ENCODE measurements at places on chromosomes 13 and 19.
A peak's percentile ranks its signal among the peaks of the same experiment; 100 is the strongest.

DNA sequence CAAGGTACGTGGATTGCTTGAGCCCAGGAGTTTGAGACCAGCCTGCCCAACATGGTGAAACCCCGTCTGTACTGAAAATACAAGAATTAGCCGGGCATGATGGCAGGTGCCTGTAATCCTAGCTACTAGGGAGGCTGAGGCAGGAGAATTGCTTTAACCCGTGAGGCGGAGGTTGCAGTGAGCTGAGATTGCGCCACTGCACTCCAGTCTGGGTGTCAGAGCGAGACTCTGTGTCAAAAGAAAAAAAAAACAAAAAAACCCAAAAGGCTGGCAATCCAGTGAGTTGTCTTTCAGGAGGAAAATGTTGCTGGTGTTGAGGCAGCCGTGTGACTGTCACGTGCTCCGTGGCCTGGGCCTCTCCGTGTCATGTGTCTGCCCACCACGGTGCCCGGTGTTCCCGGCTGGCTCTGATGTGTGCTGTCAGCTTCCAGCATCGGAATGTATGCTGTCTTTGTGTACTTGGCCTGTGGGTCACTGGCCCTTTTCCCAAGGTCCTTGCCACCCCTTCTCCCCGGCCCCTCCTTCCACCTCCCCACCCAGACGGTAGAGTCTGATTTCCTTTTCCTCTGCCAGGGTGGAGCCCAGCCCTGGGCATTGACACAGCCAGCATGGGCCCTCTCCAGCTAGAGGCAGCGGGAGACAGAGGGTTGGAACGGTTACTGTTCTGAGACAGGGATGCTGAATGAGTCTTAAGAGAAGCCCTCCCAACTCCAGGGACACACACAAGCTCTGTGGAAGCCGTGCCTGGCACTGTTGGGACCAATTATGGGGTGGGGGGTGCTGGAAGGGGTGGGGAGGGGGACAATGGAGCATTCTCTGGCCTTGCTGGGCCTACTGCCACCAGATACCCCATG is 7.2 kb upstream of the TUBB4A start:
- no peaks in the 10 kb centered on the region for H3K36me3 ChIP-seq
- no peak overlapping the region for H3K4me3 ChIP-seq
- H3K27ac ChIP-seq: no peak overlapping the region
- peaks cover 9% of the 10 kb centered on the region for H3K4me1 ChIP-seq
- DNase-seq: no peak
- H3K27me3 ChIP-seq: no peaks in the 10 kb centered on the region

DNA sequence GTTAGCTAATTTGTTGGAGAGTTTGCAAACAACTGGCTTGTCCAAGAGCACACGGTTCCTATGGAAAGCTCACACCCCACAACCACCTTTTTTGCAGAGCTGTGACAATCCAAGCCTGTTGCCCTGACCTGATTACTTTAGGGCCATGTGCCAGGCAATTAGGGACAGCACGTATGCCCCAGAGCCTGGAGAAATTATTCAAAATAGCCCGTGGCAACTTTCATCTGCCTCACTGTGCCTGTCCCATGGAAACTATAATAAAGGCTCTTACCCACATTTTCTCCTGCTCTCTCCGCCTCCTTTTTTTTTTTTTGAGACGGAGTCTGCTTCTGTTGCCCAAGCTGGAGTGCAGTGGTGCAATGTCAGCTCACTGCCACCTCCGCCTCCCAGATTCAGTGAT is 18.6 kb upstream of the FBN3 start:
- no peaks in the 10 kb centered on the region for H3K27me3 ChIP-seq
- H3K27ac ChIP-seq: no peak overlapping the region
- no peaks in the 10 kb centered on the region for H3K36me3 ChIP-seq
- no peak for DNase-seq

- H3K27me3 ChIP-seq: peaks cover 5% of the 10 kb centered on the region
- DNase-seq: no peak
Observed at GRCh38 chr19:31538879-31539278, 189.6 kb upstream of the TSHZ3 start.

- H3K4me3 ChIP-seq: no peak overlapping the region
- no peak for DNase-seq
- H3K27me3 ChIP-seq: peaks cover 12% of the 10 kb centered on the region
- no peaks in the 10 kb centered on the region for H3K4me1 ChIP-seq
Observed at GRCh38 chr19:2315818-2316353, 7.9 kb upstream of the LINGO3 start.

DNA sequence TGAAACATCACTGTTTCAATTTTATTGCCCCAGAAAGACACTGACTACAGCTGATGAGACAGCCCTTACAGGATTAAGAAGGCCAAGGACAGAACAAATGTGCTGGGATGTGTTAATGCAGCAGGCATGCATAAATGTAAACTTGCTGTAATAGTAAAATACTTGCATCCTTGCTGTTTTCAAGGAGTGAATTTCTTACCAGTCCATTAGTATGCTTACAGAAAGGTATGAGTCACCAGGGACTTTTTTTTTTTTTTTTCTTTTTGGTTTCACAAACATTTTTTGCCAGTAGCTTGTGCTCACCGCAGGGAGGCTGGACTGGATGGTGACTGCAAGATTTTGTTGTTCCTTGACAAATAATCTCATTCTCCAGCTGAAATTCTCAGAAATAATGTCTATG is 55.1 kb downstream of the GPR180 start:
- no peak overlapping the region for H3K4me3 ChIP-seq
- H3K27ac ChIP-seq: no peak overlapping the region
- peaks cover 15% of the 10 kb centered on the region for H3K27me3 ChIP-seq

DNA sequence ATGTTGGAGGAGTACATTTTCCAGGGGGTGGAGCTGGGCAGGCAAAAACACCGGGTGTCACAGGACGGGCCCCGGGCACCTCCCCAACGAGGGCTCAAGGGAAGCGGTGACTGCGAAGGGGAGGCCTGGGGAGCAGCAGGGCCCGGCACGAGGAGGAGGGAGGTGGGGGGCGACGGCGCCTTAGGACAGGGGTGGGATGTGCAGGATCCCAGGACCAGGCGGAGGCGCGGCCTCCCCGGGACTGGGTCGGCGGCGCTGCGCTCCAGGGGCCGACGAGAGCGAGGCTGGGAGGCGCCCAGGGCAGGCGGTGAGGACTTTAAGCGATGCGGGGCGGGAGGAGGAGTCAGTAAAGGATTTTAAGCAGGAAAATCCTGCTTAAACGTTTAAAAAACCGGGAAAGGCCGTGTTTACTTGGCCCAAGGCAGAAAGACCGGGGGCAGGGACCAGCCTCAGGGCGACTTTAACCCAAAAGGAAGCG is 427 bp downstream of the ZNF160 start:
- peak overlapping the region; percentile 93 for H3K27ac ChIP-seq
- peaks cover 42% of the 10 kb centered on the region for H3K36me3 ChIP-seq
- peak overlapping the region; percentile 92 for H3K4me3 ChIP-seq
- DNase-seq: peak; percentile 68

DNA sequence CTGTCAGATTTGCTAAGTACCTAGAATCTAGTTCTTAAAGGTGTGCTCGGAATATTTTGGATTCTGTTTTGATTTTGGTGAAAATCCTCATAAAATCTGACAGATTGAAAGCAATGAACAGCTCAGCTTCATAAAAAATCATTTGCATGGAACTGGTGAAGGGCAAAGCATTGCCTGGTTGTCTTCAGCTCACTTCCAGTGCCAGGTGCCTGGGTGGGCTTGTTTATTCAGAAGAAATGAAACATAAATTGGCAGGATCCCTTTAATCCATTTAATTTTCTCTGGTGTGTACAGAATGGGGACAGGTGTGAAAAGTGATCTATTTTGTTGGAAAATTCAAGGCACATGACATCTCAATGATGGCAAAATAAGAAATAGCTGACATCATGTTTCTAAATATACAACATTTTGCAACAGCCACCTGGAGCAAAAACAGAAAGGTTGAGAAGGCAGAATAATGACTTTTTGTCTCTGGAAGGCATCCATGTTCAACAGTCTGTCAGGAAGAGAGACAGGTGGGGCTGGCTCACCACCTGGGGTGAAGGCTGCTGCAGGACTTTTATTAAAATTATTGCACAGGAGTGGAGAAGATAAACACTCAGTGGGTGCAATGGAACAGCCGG is 52.2 kb downstream of the RFC3 start:
- no peak for DNase-seq
- no peak overlapping the region for H3K27ac ChIP-seq
- no peaks in the 10 kb centered on the region for H3K4me1 ChIP-seq

DNA sequence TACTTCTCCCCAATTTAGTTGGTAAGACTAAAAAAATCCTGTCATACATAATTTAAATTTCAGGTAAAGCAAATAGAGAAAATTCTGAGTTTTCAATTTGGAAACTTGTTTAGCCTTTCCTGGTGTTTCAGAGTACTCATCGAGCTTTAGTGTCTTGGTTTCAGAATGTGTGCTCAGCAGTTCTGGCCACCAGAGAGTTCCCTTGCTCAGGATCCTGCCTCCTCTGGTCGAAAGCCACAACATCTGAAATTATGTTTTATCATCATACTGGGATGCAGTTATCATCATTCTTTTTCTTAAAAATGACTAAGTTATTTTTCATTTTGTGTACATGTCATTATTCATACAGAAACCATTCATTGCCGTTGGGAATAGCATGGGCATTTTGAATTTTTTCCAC is 263.2 kb upstream of the SPRY2 start:
- no peaks in the 10 kb centered on the region for H3K36me3 ChIP-seq
- H3K27me3 ChIP-seq: no peaks in the 10 kb centered on the region

DNA sequence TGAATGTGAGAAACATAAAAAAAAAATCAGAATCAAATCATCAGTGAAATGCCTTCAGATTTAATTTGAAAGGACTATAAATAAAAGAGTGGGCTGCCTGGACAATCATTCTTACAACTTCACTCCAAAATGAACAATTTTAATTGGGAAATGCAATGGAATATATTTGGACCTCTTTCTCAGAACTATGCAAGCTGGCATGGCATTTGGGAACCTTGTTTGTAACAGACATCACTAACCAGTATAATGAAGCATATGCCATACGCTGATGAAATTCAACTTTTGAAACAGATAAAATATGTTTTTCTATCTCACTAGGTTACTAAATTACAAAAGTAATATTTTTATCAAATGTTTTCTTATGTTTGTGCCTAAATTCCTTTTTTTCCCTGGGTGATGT is 64.2 kb upstream of the FAM216B start:
- no peaks in the 10 kb centered on the region for H3K4me1 ChIP-seq
- no peaks in the 10 kb centered on the region for H3K36me3 ChIP-seq
- no peak overlapping the region for H3K4me3 ChIP-seq
- H3K27me3 ChIP-seq: peaks cover 12% of the 10 kb centered on the region
- DNase-seq: no peak
- H3K27ac ChIP-seq: no peak overlapping the region

DNA sequence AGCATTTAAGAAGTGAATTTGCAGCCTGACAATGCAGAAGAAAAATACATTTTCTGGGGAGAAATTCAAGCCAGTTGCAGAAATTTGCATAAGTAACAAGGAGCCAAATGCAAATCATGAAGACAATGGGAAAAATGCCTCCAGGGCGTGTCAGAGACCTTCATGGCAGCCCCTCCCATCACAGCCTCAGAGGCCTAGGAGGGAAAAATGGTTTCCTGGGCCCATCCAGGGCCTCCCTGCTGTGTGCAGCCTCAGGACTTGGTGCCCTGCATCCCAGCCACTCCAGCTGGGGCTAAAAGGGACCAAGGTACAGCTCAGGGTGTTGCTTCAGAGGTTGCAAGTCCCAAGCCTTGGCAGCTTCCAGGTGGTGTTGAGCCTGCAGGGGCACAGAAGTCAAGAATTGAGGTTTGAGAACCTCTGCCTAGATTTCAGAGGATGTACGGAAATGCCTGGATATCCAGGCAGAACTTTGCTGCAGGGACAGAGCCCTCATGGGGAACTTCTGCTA is 16.7 kb upstream of the ITM2B start:
- peaks cover 30% of the 10 kb centered on the region for H3K4me1 ChIP-seq
- H3K27ac ChIP-seq: no peak overlapping the region
- H3K27me3 ChIP-seq: no peaks in the 10 kb centered on the region
- H3K36me3 ChIP-seq: peaks cover 5% of the 10 kb centered on the region
- DNase-seq: no peak

DNA sequence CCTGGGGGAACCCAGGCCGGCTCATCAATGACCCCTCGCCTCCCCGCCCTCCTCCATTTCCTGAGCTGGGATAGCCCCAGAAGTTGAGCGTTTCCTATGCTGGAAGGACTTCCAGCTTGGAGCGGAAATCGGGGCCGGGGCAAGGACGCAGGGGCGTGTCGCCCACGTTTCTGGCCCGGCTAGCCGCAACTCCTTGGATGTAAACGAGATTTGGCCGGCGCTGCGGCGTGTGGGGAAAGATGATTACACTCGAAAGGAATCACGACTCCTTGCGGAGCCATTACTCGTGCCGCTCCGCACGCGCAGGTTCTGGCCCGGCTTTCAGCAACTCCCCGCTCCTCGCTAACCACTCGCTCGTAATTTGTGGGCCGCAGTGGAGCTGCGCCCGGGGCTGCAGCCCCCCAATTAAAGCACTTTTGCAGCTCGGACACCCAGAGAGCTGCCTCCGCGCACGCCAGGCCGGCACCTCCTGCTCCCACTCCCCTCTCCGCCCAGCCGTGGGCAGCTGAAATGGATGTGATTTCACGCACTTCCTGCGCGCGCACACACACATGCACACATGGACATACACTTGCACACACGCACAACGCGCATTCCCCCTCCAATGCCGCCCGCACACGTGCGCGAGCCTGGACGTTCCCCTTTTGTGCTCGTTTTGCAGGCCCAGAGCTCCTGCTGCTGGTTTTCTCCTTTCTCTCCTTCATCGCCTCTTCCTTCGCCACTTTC is 15.7 kb downstream of the ZIC5 start:
- peak overlapping the region; percentile 24 for H3K4me3 ChIP-seq
- H3K27me3 ChIP-seq: peaks cover 73% of the 10 kb centered on the region
- H3K27ac ChIP-seq: no peak overlapping the region
- H3K4me1 ChIP-seq: peaks cover 16% of the 10 kb centered on the region
- DNase-seq: no peak

DNA sequence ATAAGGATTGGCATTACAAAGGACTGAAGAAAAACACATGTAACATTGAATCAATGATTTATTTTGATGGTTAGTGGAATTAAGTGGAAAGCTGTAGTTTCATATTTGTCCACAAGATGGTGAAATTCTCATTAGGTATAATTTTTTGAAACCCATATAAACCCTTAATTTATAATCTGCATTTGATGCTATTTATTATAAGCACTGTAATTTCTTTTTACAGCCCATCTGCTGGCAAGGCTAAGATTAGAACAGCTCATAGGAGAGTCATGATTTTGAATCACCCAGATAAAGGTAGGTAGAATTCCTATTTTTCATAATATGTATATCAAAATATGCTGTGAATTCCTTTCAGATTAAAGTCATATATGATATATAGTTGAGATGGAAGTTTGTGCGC is 62.2 kb downstream of the DNAJC15 start:
- no peaks in the 10 kb centered on the region for H3K27me3 ChIP-seq
- no peak for DNase-seq
- no peak overlapping the region for H3K4me3 ChIP-seq
- peaks cover 21% of the 10 kb centered on the region for H3K36me3 ChIP-seq

- no peaks in the 10 kb centered on the region for H3K36me3 ChIP-seq
- no peak for DNase-seq
- no peak overlapping the region for H3K27ac ChIP-seq
- no peaks in the 10 kb centered on the region for H3K27me3 ChIP-seq
- no peak overlapping the region for H3K4me3 ChIP-seq
Observed at GRCh38 chr19:6032827-6033226, 54.9 kb upstream of the RANBP3 start.

GRCh38 chr19:28718909-28719308 is 494.0 kb downstream of the UQCRFS1 start:
- H3K4me3 ChIP-seq: no peak overlapping the region
- H3K36me3 ChIP-seq: no peaks in the 10 kb centered on the region
- H3K4me1 ChIP-seq: no peaks in the 10 kb centered on the region
- no peaks in the 10 kb centered on the region for H3K27me3 ChIP-seq
- H3K27ac ChIP-seq: no peak overlapping the region

Measured in activated CD8-positive, alpha-beta T cell treated with anti-CD3 and anti-CD28 coated beads for 36 hours (primary cell).